ENCODE measurements at places on chromosomes 4 and X.

DNA sequence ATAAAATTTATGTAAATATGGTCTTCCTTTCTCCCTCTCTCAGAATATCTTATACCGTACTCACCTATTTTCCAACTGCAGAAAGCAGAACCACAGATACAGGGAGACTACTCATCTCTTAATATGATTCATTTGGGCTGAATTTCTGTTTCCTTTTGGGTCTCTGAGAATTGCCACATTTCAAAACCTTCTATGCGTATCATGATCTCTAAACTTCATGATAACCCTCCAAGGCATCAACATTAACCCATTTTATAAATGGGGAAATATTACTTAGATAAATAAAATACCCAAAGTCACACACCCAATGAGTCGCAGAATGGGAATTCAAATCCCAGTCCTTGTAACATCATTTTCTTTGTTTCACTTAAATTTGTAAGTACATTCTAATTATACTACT is 16.6 kb upstream of the PRDM8 start:
- no peak for DNase-seq

- DNase-seq, result no peak
Measured at GRCh38 chr4:172865531-172866127, 303.0 kb upstream of the GALNT7 start.

DNA sequence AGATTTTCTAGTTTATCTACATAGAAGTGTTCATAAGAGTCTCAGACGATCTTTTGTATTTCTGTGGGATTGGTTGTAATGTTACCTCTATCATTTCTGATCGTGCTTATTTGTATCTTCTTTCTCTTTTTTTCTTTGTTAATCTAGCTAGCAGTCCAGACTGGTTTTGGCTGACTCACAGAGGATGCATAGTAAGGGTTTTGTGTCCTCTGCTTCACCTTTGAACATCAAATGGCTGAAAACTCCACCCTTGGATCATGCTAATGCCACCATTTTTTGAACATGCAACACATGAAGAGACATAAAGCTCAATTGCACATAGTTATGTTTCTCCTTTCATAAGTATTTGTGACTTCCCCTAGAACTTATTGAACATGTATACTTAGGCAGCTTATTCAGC is 22.8 kb downstream of the TMPRSS11A start:
- DNase-seq, result no peak

GRCh38 chr4:119861731-119862130 is 204.9 kb downstream of the MAD2L1 start:
- DNase-seq, result no peak

- no peak for DNase-seq
Measured at GRCh38 chrX:18543738-18544137, 118.3 kb downstream of the CDKL5 start.

DNA sequence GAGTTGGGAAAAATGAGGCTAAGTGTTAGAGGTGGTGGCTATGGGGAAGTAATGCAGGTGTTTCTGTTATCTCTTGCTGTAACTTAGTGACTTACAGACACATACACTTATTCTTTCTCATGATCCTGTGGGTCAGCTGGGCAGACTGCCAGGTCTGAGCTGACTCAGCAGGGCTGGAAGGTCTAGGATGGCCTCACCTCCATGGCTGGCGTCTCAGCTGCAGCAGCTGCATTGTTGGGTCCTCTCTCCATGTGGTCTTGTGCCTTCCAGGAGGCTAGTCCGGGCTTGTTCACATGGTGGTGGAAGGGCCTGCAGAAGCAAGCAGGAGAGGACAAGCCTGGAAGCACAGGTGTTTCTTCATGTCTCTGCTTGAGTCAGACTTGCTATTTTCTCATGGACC is 172.7 kb downstream of the NHS start:
- DNase-seq, result no peak

DNA sequence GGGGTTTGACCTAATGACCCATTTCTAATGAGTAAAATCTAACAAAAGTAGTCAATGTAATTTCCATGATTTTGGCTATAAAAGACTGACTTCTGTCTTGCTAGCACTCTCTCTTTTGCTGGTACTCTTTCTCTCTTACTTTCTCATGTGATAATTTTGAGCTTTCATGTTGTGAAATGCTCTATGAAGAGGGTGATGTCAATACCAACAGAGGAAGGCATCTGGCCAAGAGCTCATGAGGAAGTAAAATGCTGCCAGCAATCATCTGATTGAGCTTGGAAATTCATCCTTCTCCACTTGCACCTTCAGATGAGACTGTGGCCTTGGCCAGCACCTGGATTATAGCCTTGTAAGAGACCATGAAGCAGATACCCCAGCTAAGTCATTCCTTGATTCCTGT is 347.7 kb downstream of the HS3ST1 start:
- no peak for DNase-seq
